ENCODE measurements at places on chromosomes 13 and 19.

DNA sequence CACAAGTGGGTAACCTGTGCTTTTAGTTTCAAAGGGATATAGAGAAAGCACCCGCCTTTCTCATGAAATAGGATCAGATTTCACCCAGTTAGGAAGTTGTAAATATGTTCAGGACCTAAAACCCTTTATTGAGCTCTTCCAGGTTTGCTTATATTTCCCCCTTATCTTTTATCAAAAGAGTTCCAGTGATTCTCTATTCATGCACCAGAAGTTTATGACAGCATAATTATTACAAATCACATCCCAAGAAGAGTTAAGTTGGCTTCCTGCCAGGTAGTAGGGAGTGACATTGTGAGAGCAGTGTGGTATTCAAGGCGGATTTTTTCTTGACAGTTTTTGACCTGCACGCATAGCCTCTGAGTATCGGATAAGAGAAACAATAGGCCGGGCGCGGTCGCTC is 190.3 kb downstream of the STK24 start:
- no peak for DNase-seq

DNA sequence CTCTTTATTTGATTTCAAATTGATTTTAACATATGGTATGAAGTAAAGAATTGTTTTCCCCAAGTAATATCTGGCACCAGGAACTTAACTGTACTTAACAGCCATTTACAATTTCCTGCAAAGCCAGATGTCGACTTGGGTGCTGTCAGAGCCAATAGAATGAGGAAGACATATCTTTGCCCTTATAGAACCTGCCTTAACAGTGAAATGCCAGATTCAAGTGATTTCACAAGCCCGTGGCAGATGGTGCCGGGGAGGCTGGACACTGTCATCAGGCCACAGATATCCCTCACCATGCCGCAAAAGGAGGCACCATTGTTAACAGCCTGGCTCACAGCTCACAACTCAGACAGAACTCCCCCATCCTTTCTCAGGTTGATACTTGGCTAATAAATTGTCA is 48.7 kb downstream of the ESD start:
- DNase-seq: no peak

GRCh38 chr19:31418055-31418454 is 68.8 kb upstream of the TSHZ3 start:
- no peak for DNase-seq

DNA sequence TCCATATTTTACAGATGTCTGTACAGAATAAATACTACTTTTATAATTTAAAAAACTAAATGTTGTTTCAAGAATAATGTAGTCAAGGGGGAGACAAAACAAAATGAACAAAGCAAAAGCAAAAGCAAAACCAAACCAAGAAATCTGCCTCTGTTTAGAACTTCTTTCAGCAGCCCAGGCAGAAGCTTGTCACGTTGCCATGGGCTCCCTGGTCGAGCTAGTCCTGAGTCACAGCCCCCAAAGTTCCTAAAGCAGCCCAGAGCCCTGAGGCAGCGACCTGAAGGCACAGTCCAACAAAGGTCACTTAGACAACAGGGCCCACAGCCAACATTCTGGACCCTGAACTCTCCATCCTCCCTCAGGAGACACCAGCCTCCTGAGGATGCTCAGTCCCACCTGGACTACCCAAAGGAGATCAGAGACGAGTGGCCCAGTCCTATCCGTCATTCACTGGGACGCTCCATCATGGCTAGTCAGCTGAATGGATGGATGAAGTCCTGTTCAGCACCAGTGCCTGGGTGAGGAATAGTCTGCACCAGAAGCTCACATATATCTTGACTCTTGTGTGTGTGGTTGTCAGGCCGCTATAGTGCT is 41.7 kb downstream of the SIAH3 start:
- DNase-seq: no peak

DNA sequence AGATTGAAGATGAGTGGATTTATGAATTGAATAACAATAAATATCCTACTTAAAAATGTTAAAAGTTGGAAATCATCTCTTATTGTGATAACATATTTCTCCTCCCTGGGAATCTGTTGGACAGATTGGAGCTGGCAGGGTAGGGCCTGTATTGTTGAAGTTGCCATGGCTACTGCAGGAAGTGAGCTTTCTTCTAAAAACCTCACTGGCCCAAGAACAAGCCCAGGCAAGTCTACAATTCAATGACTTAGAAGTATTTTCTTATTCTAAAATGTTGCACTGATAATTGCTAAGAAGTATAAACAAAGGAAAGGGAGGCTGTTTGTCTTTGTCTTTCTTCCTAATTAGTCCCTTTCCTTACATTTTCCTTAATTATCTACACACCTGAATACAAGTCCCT is 112.1 kb downstream of the DLEU7 start:
- DNase-seq: no peak

- DNase-seq: no peak
Observed at GRCh38 chr13:36323951-36324566, 22.1 kb downstream of the SPART start.

GRCh38 chr13:113836768-113837559 is 26.9 kb downstream of the GAS6 start:
- DNase-seq: peak; percentile 62

- DNase-seq: no peak
Observed at GRCh38 chr13:36261976-36262375, 35.6 kb downstream of the CCDC169 start.

DNA sequence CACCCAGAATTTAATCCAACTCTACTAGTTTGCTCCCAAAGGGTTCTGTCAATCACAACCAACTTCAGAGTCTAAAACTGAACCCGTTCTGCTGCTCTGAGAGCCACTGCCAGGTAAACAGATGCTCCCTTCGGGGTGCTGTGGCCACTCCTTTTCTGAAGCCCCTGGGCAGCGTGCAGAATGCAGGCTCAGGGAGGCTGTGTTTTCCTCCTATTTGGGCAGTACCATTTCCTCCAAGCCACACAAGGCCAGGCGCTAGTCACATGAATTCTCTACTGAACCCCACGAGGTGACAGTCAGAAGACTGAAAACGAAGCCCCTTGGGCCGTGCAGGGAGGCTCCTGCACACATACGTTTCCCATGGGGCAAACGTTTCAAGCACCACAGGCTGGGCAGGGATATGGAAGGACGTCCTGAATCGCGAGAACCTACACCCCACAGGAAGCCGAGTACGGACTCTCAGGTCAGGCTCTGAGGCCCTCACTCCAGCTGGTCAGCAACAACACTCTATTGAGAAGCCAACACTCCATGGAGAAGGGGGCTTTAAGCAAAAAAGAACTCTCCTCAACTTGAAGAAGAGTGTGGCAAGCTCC is 71.8 kb downstream of the CCDC70 start:
- no peak for DNase-seq

- DNase-seq: no peak
Observed at GRCh38 chr13:48829536-48829935, 146.2 kb upstream of the FNDC3A start.

GRCh38 chr13:67200183-67200582 is 30.0 kb downstream of the PCDH9 start:
- DNase-seq: no peak

DNA sequence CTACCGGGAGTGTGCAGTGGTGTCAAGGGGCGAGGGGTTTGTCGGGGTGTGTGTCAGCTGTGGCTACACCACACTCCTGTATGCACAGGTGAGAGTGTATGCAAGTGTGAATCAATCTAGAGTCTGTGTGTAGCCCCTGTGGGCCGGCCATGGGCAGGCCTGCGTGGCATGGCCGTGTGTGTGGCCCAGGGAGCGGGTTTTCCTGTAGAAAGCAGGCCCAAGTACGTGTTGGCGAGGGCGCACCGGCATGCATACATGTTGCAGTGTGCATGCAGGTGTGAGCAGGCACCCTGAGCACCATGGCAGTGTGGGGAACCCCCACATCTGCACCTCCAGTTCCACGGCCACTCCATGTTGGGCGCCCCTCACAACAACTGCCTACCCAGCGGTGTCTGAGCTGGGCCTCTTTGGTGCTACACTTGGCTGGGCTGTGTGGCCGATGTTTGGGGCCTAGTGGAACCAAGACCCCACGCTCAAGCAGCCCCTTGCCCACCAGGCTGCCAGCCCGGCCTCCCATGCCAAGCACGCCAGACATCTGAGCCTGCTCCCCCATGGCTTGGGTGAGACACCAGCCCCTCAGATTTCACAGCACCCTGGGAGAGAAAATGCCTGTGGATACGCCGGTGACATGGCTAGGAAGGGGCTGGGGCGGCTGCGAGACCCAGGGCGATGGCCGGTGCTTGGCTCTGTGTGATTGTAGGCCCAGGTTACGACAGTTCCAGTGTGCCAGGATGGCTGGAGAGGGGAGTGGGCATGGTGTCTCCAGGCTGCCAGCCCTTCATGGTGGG is 2.1 kb downstream of the NFIX start:
- no peak for DNase-seq

DNA sequence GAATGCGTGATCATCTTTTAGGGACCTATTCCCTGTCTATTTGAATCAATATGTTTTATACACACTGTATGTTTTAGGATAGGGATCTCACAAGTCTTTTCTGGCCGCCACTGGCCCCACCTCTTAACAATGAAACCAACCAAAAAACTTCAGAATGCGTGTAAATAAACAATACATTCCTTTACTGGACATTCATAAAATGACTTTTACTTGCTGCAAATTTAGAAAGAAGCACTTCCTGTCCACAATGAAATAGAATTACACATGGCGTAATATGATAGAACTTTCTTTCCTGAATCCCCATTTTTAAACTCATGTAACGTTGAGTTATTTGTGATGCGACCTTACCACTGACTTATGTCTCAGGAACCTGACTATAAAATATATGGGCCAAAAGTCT is 233.6 kb downstream of the SLITRK6 start:
- DNase-seq: no peak

- DNase-seq: no peak
Observed at GRCh38 chr19:43416951-43417623, 2.4 kb downstream of the TEX101 start.

GRCh38 chr19:1590641-1591397 is 1.8 kb downstream of the MBD3 start:
- no peak for DNase-seq

- no peak for DNase-seq
Observed at GRCh38 chr13:22198641-22199217, 527.9 kb downstream of the FGF9 start.

GRCh38 chr19:23314505-23315251 is 64.5 kb upstream of the ZNF724 start:
- no peak for DNase-seq

DNA sequence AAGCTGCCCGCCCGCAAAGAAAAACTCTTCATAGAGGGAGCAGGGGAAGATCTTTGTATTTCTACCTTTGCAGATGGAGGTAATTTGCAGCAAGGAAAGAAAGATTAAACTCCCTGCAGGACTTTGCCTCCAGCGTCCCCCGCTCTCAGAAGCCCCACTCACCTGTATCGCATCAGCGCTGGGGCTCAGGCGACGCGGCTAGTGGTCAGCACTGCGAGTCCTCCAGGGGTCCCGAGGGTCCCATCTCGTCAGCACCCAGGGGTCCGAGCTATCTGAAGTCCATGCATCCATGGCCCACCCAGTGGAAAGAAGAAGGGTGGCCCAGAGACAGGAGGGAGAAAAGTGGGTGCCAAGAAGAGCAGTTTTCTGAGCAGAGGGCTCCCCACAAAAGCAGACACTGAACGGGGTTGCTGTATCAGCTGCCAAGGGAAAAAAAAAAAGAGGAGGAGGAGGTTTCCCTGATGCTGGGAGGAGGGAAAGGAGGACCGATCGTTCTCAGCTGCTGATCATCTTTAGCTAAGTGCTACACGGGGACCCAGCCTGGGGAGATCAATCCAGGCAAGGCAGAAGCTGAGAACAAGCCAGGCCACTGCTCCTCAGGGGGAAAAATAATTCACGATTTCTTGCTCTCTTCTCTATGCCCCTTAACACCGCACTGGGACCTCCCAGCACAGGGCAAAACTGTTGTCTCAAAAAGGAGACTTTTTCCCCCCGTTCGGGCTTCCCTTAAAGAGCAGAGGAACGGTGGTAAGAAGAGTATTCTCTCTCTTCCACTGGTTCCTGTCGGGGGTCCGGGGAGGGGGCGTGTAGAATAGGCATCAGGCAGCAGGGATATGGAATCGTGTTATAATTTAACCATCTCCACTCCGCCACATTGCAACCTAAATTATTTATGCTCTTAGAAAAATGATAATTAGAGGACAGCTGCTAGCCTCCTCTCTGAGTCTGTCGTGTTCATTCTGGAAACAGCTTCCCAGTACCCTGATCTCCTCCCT is 117.7 kb upstream of the CACNA1A start:
- DNase-seq: no peak

GRCh38 chr13:43545317-43545874 is 241.4 kb downstream of the ENOX1 start:
- no peak for DNase-seq

DNA sequence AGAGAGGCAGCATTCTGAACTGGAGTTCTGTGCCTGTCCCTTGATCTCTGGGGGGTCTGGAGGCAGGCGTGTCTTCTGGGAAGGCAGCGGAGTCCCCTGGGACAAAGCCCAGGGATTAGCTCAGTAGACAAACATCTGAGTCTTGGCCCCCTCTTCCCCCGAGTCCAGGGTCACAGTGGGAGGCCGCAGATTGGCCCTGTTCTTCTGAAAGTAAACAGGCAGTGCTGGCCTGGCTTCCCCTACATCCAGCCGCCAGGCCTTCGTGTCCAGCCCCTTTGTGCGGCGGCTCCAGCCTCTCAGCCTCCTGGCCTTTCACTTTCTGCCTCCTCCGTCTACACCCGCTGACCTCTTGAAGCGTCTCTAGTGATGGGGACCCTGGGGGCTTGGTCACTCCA is 989 bp downstream of the NFILZ start:
- DNase-seq: no peak

- DNase-seq: no peak
Observed at GRCh38 chr19:19750842-19751790, 18.2 kb upstream of the ZNF14 start.

- peak; percentile 13 for DNase-seq
Observed at GRCh38 chr13:51364404-51365008, 25.0 kb downstream of the SERPINE3 start.

DNA sequence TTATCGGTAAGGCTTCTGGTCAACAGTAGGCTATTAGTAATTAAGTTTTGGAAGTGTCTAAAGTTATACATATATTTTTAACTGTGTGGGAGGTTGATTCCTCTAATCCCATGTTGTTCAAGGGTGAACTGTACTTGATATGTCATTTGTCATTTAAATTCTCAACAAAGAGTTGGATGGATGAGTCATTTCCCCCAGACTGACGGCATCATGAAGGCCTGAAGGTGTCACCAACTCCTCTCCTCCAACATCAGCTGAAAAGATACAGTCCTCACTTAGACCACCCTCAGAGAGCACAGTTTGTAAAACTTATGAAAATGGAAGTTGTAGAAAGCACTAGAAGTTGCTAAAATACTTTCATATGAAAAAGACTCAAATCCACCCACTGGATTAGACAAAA is 48.8 kb downstream of the DCLK1 start:
- no peak for DNase-seq

DNA sequence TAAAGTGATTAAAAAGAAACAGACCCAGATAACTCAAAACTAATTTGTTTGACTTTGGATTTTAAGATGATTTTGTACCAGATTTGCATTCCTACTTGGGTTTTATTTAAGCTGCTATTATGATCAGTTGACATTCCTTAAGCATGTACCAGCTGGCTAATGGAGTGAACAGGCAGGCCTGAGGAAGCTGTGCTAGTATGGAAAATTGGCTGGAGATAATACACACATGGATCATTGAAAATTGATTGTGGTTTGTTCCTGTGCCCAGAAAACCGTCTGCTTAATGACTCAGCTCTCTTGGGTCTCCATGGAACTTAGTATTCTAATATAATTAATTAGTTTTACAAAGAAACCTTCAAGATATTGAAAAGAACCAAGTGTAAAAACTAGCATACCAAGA is 22.6 kb downstream of the POLR1D start:
- DNase-seq: peak; percentile 79

GRCh38 chr13:43786766-43787517 is at the start of gene ENOX1:
TSS of gene ENOX1 (minus strand) at chr13:43786972.
- DNase-seq: peak; percentile 49

GRCh38 chr13:86355301-86355700 is 556.1 kb upstream of the SLITRK6 start:
- no peak for DNase-seq

Data from AG04450 (cell line).